ENCODE measurements at places on chromosomes 1 and 21. TPM values are rescaled to one million over a fixed set of nuclear protein-coding genes. Genes with fewer than 3 reads are reported as not detected.

DNA sequence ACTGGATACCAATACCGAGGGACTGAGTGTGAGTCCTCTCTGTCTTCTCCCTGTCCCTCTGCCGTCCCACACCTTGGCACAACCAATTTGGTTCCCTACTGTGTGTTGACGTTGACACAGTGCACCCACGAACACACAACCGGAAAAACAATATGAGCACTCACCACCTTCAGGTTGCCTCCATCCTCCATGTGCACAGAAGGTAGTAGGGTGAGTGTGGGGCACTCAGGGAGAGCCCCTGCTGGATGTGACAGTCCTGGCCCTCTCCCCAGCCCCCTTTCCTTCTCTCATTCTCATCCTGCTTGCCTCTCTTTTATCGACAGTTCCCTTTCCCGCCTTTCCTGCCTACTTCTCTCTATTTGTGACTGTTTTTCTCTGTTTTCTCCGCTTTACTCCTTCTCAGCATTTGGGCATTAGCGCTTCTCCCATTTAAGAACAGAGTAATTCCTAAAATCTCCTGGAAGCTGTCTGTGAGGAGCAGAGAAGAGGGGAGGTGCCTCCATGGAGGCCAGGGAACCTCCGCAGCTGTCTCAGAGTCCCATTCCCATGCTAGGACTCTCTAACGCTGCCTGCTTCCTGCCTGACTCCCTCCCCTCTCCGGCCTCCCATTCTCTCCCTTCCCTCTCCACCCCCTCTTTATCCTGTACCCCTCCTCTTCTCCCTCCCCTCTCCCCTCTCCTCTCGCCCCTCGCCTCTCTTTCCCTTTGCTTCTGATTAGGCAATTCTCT lies 16.4 kb downstream of the CADM3 start:
- DNase-seq, result no peak

DNA sequence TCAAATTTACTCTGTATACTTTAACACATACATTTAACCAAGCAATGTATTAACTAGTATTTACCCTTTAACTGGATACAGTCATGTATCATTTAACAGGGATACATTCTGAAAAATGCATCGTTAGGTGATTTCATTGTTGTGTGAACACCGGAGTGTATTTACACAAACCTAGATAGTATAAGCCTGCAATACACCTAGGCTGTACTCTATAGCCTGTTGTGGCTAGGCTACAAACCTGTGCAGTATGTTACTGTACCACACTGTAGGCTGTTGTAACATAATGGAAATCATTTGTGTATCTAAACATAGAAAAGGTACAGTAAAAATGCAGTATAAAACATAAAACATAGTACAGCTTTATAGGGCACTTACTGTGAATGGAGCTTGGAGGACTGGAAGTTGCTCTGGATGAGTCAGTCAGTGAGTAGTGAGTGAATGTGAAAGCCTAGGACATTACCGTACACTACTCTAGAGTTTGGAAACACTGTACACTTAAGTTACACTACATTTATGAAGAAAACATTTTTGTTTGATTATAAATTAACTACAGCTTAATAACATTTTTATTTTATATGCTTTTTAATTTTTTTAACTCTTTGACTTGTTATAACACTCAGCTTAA lies 21.3 kb downstream of the RGS4 start:
- DNase-seq, result peak; percentile 46

- no peak for DNase-seq
These were observed 161.5 kb upstream of the KIAA0040 start for GRCh38 chr1:175354080-175354479.

DNA sequence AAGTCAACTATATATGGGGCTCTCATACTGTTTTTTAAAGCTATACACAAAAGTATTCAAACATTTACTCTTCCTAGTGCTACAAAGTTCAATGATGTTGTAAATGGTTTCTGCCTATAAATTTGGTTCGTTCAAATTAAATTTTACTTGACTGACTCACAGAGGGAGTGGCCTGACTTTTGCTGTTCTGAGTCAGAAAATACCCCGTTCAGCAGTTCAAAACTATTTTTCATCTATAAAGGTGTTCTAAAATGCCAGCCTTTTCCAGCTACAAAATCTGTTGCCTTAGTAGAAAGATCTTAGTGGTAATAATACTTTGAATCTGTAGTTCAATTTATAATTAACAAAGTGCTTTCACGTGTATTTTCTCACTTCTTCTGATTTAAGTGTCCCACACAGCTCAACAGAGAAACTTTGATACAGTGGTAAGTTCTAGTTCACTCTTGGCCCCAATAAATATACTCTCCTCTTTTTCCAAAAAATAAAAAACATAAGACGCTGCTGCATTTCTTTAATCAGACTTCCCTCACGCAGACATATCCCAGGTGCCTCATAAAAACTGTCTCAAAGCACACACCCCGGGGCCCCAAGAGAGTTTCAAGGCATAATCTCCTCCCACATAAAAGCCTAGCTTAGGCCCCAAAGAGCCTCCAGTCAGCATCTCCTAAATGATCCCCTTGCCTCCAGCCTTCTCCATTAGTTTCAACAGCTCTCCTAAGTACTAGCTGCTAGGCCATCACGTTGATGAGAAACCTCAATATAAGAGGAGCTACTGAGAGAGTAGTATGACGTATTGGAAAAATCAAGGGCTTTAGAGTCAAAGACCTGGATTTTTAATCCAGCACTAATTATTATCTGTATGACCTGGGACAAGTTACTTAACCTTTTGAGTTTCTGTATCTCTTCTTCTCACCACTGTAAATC lies 3.2 kb downstream of the PTP4A2 start:
- DNase-seq, result no peak

DNA sequence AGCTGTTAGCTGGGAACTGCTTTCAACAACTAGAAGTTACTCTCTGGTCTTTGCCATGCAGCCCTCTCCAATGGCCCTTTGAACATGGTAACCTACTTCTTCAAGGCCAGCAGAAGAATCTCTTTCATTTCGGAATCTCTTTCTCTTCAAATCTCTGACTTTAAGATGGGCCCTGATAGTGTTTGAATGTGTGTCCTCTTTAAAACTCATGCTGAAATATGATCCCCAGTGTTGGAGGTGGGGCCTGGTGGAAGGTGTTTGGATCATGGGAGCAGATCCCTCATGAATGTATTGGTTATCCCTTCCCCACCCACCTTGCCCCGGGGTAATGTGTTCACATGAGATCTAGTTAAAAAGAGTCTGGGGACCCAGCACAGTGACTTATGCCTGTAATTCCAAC lies 54.5 kb upstream of the SOX13 start:
- DNase-seq, result no peak

- DNase-seq, result no peak
These were observed 642 bp upstream of the PARP1 start for GRCh38 chr1:226408285-226409184.

DNA sequence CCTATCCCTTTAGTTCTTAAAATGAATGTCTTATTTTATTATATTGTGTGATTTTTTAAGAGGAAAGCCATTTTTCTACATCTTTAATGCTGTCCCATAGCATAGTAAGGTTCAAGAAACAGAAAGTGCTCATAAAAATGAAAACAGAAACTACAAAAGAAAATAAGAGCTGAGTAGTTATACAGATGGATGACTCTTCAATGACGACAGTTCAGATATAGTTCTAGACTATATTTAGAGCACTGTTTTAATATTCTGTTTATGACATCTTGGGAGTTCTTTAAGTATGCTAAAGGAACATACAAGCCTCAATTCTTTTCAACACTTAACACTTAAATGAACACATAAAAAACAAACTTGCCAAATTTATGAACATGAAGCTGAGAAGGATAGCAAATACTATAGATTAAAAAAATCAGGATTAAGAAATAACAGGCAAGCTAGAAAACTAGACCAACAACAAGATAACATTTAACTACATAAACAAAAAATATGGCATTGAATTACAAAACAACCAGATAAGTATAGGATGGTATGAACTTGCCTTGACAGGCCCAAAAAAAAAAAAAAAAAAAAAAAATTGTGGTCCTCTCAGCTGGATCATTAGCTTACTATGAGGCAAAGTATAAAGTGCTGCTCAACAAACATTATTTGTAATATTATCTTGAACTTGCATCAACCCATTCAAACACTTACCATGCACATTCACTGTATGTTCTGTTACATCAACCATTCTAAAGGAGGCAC lies 87.9 kb downstream of the ZZZ3 start:
- DNase-seq, result no peak

- no peak for DNase-seq
These were observed 187.6 kb upstream of the PRMT6 start for GRCh38 chr1:106868828-106869227.

DNA sequence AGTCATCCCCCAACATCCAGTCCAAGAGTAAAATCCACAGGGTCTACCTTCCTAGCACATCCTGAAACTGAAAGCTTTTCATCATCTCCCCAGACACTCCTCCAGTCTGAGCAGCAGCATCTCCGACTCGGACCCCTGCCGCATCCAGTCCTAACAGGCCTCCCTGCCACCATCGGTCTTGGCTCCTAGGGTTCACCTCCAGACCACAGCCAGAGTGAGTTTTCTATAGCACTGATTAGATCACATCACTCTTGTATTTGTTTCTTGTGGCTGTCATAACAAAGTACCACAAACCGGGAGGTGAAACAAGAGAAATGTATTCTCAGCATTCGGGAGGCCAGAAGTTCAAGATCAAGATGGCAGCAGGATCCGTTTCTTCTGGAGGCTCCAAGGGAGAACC lies 187.8 kb downstream of the TOMM20 start:
- DNase-seq, result no peak

- DNase-seq, result no peak
These were observed 9.3 kb downstream of the ATP1A2 start for GRCh38 chr1:160124705-160125478.

DNA sequence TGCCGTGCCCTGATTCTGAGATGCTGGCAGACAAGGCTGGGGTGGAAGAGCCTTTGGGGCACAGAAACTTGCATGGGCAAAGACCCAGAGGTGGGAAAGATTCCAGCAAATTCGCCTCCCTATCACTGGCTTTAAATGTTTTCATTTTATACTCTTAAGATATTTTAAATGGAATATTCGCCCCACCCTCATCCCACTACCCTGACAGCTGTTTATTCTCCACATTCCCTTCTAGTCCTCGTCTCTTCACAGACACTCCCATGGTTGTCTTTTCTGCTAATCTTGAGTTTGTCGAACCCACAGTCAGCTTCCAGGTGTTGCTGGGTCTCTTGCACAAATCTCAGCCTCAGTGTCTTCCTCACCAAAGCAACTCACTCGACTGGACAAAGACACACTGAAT lies 245.0 kb downstream of the KAZN start:
- DNase-seq, result no peak

GRCh38 chr1:152071123-152071522 lies 17.7 kb downstream of the TCHHL1 start:
- DNase-seq, result no peak

- DNase-seq, result no peak
These were observed 8.7 kb downstream of the TRIM11 start for GRCh38 chr1:228397966-228398365.

DNA sequence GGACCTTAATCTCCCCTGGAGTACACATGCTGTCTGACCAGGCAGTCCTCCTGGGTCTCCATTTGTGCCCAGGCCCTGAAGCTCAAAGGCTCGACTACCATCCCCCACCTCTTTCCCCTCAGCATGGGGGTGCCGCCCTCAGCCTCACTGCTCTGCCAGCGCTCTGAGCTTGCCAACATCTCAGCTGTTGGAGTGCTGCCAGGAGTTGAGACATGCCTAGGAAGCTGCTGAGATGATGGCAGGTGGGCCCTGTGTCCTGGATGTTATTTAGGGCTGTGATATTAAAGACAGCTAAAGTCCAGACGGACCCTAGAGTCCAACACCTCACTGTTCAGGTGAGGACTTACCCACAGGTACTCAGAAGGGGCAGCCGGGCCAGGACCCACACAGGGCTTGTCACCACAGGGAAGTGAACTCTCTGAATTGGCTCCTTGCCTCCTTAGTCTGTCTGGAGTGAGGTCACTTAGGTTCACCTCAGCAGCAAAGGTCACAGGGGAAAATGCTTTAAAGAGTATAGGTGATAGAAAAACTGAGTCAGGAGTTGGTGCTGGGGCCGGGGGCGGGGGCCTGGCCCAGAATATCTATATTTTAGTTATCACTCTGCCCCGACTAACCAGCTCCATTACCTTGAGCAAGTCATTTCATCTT lies 19.7 kb upstream of the KCNC4 start:
- DNase-seq, result no peak

- no peak for DNase-seq
These were observed 6.3 kb downstream of the AP4B1 start for GRCh38 chr1:113898241-113898814.

GRCh38 chr1:236371083-236371482 lies 23.0 kb upstream of the EDARADD start:
- DNase-seq, result no peak

PEAR1 gene
- total RNA-seq, result 10.9 TPM

MAP3K21 gene
- 0.90 TPM for total RNA-seq

STUM gene
- total RNA-seq, result 0.25 TPM

THEM4 gene
- 6.9 TPM for total RNA-seq

VSIG8 gene
- not detected for total RNA-seq

LPAR3 gene
- not detected for total RNA-seq

Data from dermis microvascular lymphatic vessel endothelial cell (primary cell).